HFF-Myc (cell line): ENCODE measurements at places on chromosomes 12 and 14.

DNA sequence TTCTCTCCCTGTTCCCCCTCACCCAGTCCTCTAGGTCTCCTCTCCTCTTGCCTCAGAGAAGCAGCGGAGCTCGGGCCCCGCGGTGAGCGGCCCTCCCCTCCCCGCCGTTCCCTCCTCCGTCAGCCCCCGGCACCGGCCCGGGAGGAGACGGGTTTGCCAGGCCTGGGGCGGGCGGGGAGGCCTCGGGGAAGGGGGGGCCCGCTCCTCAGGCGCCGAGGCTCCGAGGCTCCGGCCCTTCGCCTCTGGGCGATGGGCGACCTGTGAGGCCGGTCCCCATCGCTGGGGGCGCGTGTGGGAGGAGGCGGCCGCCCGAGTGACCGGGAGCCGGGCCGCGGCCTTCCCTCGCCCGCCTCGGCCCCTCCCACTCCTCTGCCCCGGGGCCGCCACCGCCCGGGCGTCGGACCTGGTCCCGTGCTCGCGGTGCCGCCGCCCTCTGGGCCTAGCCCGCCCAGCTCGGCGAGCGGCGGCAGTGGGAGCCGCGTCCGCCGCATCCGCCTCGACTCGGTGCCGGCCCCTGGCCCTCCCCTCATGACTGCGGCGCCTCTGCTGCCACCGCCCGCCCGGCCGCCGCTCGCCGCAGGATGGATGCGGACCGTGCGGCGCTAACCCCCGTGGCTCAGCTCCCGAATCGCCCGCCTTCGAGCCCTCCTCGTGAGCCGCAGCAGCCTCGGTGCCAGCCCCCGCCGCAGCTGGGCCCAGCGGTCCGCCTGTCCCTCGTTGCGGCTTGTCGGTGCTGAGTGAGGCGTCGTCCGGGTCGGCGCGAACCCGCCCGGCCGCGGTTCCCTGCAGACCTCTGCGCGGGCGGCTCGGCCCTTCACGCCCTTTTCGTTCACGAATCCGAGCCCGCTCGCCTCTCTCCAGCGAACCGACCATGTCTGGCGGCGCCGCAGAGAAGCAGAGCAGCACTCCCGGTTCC is 574 bp downstream of the WNK1 start:
- DNase-seq = no peak

- no peak for DNase-seq
Measured at GRCh38 chr12:130462558-130463274, 125.0 kb downstream of the PIWIL1 start.

DNA sequence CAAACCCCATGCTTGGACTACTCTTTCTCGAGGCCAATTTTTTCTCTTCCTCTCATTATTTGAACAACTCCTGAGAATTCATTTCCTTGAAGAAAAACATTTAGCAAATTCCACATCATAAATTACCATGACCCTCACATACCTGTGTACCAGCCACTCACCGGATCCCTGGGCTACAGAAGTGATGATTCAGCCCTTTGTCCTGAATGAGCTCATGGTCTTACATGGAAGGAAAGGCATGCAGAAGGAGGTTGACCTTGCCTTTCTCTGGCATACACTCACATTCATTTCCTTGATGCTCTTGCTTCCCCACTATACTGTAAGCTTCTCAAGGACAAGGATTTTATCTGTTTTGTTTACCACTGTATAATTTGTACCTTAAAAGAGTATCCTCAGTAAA is 191.5 kb downstream of the SLC5A8 start:
- DNase-seq = peak; percentile 46

GRCh38 chr14:101008196-101008595 is 104.7 kb upstream of the RTL1 start:
- DNase-seq = no peak

- no peak for DNase-seq
Measured at GRCh38 chr12:89875225-89875624, 166.6 kb upstream of the ATP2B1 start.

DNA sequence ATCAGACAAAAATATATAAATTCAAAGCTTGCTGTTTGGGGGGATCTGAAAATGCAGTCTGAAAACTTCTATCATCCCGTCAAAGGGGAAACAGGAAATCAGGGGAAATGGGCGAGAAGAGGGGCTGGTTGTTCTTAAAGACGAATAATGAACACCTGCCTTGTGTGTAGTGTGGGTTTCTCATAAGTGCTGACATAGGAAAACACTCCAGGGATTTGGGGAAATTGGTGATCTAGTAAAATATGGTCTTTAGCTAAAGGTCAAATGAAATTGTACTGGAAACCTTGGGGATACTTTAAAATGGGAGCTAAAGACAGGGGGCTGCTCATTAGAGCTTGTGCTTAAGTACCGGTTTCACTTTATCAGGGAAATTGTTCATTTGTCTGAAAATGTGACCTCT is 39.6 kb upstream of the PIK3C2G start:
- DNase-seq = no peak

DNA sequence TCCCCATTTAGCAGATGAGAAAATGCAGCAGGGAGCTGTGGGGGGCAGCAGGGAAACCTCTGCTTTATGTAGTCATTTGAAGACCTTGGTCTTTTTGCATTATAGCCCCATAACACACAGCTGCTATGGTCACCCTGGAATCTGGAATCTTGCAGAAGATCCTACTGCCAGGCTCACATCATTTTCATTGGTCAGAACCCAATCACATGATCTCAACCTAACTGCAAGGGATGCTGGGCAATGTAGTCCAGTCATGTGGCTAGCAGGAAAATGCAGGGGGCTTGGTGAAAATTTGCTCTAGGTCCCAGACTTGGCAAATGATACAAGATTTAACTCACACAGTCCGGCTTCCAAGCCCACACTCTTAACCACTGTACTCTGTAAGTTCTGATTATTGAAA is 1028.7 kb downstream of the AACS start:
- no peak for DNase-seq

DNA sequence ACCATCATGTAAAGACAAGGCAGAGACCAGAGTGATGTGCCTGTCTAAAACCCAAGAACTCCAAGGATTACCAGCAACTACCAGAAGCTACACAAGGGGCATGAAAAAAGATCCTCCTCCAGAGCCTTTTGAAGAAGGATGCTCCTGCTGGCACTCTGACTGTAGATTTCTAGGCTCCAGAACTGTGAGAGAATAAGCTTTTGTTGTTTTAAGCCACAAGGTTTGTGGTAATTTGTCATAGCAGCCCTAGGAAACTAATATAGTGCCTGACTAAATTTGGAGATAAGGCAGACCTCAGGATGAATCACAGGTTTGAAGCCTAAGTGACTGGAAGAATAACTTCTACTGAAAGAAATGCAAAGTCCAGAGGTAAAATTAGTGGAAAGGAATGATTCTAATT is 132.9 kb downstream of the CEP83 start:
- DNase-seq = peak; percentile 4

GRCh38 chr12:21456291-21456780 is 18.9 kb downstream of the PYROXD1 start:
- DNase-seq = no peak

- DNase-seq = no peak
Measured at GRCh38 chr12:53325511-53326061, 4.2 kb upstream of the AAAS start.

DNA sequence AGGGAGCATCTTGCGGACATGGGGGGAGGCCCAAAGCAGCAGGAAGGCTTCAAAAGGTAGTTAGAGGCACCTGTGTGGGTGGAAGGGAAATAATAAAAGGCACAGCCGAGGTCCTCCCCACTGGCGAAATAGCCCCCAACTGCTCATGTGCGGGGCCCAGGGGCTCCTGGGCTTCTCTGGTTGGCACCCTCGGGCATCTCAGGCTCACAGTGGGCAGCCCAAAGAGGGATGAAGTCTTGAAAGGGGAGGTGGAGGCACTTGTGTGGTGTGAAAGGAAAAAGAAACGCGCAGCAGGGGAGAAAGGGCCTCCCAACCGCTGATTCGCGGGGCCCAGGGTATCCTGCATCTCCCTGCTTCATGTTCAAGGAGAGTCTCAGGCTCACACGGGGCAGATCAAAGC is 579.4 kb downstream of the ALG10 start:
- no peak for DNase-seq

DNA sequence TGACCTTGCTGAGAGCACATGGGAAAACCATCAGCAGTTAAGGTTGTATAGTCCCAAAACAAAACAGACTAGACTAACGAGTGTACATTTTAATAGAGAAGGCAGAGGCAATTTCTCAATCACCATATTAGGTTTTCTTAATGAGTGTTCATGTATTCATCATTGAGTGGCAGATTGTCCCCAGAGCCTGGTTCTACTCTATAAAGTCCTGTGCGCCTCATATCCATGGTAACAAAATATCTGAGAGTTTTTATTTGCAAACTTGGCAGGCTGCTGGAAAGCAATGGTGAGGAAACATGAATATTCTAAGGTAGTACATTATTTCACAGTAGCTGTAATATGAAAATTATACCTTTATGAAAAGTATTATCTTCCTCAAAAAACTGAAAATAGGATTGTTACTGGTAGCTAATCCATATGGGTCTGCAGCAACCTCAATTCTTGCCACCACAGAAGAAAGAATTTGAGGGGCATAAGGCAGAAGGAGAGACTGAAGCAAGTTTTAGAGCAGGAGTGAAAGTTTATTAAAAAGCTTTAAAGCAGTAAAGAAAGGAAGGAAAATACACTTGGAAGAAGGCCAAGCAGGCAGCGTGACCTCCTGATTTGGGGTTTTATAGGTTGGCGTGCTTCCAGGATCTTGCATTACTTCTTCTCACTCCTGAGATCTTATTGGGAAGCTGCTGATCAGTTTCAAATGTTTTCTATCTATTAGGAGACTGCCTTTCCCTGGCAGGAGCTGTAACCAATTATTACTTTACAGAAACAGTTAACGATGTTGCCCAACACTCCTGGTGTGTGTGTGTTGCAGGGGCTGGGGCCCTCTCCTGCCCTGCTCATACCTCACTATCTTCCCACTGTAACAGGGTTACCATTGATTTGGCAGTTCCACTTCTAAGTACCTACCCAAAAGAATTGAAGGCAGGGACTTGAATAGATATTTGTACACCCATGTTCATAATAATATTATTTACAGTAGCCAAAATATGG is 154.0 kb upstream of the NUDT4 start:
- no peak for DNase-seq

DNA sequence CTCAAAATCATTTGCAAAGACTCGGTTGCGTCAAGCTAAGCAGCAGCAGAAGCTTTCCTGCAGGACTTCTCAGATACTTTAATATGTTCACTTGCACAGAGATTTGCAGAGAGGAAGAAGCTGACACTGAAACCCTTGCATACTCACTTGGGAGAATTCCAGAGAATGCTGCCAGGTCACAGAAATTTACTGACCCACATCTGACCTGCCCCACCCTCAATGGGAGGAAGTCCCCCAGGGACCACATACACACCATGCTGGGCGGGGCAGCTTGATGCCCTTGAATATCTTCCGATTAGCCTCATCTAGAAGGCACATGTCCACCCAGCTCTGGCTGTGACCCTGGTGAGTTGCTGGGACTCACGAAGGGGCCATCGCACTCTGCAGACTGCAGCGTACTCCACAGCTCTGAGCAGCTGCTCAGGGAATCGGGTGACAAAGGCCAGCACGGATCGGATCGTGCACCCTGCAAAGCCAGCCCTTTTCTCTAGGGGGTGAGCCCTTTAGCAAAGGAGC is 83.2 kb downstream of the ITPK1 start:
- DNase-seq = no peak

DNA sequence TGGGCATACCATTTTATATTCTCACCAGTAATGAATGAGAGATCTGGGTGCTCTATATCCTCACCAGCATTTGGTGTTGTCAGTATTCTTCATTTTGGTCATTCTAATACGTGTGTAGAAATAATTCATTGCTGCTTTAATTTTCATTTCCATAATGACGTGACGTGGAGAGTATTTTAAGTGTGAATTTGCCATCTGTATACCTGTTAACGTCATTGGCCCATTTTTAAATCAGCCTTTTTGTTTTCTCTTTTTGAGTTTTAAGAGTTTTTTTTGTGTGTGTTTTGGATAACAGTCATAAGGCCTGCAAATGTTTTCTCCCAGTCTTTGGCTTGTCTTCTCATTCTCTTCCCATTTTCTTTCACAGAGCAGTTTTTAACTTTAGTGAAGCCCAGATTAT is 74.4 kb upstream of the SYT1 start:
- no peak for DNase-seq

DNA sequence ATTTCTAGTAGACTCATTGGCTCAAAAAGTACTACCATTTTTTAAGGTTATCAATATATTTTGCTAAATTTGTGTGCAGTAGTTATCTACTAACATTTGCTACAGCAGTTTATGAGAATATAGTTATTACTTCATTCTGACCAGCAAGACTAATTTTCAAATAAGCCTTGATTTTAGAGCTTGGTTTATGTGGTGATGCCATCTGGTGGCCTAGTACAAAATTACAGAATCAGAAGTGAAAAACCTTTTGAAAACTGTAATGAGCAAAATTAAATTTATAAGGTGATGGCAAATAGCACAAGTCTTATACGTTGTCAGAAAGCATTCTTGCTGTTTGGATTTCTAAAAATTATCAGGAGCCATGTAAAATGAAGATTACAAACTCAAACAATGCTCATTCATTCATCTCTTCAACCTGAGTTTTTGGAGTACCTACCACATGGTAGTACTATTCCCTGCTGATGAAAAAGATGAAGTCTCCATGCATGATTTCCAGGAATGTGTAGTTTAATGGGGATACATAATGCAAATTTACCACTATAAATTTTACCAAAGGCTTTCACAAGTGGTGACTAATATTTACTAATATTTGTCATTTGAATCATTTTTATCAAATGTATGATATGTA is 51.0 kb downstream of the MAGOHB start:
- DNase-seq = no peak

DNA sequence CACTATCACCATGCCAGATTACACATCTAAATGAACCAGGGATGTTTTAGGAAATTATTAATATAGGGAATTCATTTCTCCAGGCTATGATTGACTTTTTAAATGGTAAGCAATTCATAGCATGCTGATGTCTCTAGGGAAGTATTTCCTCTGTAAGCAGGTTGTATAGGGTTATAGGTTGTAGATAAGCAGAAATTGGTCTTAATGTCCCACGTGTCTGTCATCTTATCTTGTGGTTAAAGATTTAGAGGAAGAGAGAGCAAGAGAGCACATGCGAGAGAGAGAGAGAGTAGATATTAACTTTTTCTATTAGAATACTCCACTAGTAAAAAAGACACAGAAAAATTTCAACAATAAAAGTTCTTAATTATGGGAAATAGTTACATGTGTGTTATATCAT is 32.6 kb downstream of the TRHDE start:
- DNase-seq = no peak

DNA sequence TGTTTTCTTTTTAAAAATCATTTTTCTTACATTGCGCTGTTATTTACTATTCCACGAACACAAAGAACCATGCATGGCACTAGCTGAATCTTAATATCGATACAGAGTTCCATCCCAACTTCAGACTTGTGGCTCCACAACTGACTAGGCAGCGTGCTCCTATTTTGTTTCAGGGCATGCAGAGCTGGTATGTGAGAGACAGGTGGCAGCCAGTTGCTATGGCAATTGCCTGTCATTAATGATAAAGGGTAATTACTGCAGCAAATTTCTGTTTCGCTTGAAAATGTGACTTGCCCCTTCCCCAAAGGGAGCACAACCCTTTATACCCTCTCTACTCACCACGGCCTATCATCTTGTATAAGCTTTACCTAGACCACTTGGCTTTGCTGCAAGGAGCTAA is 113.1 kb upstream of the G2E3 start:
- DNase-seq = no peak
